Stimulated activated CD4-positive, alpha-beta T cell treated with anti-CD3 and anti-CD28 coated beads, Interleukin-12 subunit alpha, Interleukin-12 subunit beta, amount 100 ng/mL, for 48 hours (primary cell): ENCODE measurements at places on chromosomes 7 and 10.
A peak's percentile ranks its signal among the peaks of the same experiment; 100 is the strongest.

DNA sequence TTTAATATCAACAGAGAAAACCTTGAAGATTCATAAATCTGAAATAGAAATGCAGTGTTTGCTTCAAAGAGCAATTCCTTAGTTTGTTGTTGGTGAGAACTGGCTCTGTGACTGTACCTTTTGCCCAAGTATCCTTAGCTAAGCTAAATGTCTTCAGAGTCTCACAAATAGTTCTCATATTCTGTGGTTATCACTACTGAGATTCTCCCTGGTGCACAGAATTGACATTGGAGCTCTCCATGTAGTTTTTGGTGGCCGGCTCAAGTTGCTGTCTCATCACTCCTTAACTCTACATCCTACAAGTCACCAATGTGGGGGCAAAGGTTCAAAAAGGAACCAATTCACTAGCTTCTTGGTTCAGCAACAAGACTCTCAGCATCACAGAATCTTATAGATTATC is 780.3 kb downstream of the LRMDA start:
- DNase-seq = no peak

GRCh38 chr10:3865565-3865964 is 80.6 kb upstream of the KLF6 start:
- DNase-seq = no peak

- DNase-seq = no peak
These were observed 91.2 kb upstream of the CCZ1B start for GRCh38 chr7:6917258-6917657.

DNA sequence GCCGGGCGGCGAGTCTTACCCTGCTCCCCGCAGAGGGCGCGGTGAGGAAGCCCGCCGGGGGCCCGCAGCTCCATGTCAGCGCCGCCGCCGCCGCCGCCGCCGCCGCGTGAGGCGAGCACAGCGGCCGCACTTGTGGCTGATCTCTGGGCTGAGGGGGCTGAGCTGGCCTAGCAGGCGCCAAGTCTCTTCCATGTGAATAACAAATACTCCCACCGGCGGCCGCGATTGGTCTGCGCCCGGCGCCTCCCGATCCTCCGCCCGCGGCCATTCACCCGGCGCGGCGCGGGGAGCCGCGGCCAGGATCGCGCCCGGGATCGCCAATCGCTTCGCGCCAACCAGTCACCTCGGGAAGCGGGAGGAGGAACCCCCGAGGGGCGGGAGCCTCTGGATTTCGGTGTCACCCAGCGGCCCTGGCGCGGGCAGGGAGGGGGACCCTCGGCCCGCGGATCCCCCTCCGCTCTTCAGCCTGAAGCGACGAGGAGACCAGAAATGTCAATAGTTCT is at the start of gene GRM8:
GRM8 (minus strand) TSS at position 164 of the 503 bp plus-strand sequence.
- no peak for DNase-seq

DNA sequence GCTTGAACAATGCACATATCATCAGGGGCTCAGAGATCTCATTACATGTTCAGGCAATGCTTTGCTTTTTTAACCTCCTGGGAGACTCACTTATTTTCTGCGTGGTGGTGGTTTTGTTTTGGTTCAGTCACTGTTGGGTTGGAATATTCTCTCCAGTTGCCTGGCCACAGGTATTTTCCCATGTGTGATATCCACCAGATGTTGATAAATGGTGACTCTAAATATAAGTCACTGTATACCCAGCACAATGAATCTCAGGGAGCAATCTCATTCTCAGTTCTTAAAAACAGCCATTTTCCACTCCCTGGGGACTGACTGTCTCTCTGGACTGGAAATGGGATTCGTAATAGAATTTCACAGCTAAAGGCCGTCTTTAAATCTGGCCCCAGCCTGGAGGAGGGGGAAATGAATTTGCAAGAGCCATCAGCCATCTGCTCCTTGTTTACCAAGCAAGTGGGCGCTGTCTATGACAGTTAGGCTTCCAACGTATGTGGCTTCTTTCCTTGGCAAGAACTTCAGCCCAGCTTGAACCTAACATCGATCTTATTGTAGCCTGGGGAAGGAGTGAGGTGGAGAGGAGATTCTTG is 1106.2 kb downstream of the NRG3 start:
- DNase-seq = no peak

GRCh38 chr10:94440096-94440495 is 37.8 kb downstream of the TBC1D12 start:
- DNase-seq = no peak

DNA sequence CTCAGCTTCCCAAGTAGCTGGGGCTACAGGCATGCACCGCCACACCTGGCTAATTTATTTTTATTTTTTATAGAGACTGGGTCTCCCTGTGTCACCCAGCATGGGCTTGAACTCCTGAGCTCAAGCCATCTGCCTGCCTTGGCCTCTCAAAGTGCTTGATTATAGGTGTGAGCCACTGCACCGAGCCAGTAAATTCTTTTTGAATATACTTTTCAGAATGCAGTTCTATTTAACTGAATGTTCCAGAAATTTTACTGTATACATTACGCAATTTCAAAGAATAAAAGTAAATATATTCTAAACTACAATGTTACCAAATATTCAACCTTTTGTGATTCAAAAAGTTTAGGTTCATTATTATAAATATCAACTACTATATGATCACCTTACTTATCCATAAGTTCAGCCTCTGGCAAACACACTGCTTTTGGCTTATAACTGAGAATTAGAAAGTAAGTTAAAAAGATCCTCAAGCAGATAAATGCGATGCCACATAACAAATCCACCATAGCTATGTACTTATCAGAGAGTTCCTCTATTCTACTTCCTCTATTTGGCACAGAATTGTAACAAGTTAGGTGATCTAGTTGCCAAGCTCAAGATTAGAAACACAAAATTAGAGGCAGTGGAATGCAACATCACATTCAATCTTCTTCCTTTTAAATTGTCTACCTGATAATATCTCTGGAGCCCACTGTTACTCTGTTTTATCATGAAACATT is 118.2 kb downstream of the ANK3 start:
- no peak for DNase-seq

DNA sequence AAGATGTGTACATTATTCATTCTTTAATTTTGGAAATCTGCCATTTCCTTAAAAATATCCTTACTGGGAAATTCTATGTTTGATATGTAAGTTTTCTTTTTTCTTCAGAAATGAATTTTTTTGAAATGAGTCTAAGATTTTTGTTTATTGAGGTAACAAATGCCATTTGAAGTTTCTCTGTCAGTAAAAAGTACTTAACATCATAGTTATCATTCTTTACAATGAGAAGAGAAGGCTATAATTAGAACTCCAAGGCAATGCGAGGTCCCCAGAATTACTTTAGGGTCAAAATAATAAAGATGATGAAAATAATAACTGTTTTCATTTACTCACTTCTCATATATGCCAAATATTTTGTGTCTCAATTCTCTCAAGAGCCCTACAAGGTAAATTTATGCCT is 37.0 kb upstream of the RHOBTB1 start:
- DNase-seq = no peak

DNA sequence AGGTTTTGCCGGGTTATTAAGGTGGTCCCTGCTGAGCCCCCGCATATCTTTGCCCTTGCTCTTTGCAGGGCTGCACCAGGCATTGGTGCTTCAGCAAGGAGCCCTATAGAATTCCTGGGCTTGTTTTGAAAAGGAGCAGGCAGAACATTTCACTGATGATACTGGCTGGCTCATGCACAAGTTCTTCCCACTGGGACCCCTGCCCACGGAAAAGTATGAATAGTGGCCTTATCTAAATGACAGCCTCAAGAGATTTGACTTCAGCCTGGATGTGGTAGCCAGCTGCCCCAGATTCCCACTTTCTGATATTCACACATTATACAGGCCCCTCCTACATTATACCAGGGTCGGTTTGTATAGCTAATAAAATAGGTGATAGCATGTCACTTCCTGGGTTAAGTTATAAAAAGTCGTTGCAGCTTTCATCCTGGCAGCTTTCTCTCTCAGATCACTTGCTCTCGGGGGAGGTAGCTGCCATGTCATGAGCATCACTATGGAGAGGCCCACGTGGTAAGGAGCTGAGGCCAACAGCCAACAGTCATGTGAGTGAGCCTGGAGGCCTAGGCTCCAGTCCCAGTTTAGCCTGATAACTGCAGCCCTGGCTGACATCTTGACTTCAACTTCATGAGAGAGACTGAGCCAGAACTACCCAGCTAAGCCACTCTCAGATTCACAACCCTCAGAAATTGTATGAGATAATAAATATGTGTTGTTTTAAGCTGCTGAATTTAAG is 16.8 kb upstream of the CRTAC1 start:
- no peak for DNase-seq

- DNase-seq = no peak
These were observed 22.2 kb downstream of the PARD3 start for GRCh38 chr10:34792881-34793280.

- DNase-seq = no peak
These were observed 51.6 kb upstream of the PAX2 start for GRCh38 chr10:100693821-100694220.

- DNase-seq = no peak
These were observed 19.9 kb downstream of the CCDC3 start for GRCh38 chr10:12981570-12981969.

- DNase-seq = no peak
These were observed 121.1 kb downstream of the CXCL12 start for GRCh38 chr10:44263771-44264170.

DNA sequence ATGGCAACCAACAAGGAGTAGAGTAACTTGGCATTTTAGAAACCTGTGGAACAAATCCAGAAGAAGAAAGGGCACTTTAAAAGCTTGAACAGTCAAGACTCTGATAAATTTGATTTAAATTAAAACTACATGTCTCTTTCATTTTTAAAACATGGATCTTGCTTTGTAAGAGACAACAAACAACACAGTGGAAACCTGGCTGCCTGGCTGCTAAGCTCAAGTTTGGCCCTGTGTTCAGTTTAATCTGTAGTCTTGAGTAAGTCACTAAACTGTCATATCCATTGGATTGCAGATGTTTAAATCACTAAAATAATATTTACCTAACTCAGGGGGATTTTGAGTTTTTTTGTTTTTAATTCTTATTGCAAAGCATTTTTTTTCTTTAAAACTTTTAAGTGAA is 374.9 kb upstream of the SEMA3D start:
- no peak for DNase-seq

- no peak for DNase-seq
These were observed 6.4 kb upstream of the MMP21 start for GRCh38 chr10:125782054-125782453.

DNA sequence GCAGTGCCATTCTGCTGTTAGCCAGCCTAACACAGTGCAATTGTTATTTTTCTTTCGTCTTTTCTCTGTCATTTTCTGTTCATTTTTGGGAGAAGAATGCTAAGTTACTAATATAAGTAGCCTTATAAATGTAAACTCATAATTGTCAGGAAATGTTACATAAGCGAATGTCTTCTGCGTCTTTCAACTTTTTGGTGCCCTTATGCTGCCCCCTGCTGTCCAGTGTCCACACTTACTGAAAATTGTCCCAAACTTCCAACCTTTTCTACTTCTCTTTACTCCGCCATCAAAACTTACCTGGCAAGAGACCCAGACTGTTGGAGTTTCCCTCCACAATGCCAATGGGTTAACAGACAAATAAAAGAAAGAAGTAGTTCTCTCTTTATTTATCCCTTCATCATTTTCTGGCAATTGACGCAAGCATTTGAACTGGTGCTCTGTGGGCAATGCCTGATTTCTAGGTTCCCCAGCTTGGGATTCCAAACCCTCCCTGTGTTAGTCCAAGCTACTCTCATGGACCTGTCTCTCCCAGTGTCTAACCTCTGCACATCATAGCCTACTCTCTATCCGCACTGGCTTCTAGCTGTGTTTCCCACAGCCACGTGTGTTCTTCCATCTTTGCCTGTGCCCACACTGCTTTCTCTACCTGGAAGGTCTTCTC is 21.0 kb upstream of the EPC1 start:
- peak; percentile 75 for DNase-seq

- DNase-seq = no peak
These were observed 67.0 kb upstream of the INPP5A start for GRCh38 chr10:132470410-132471124.
